ENCODE measurements at places on chromosomes 12 and 14.
A peak's percentile ranks its signal among the peaks of the same experiment; 100 is the strongest.

DNA sequence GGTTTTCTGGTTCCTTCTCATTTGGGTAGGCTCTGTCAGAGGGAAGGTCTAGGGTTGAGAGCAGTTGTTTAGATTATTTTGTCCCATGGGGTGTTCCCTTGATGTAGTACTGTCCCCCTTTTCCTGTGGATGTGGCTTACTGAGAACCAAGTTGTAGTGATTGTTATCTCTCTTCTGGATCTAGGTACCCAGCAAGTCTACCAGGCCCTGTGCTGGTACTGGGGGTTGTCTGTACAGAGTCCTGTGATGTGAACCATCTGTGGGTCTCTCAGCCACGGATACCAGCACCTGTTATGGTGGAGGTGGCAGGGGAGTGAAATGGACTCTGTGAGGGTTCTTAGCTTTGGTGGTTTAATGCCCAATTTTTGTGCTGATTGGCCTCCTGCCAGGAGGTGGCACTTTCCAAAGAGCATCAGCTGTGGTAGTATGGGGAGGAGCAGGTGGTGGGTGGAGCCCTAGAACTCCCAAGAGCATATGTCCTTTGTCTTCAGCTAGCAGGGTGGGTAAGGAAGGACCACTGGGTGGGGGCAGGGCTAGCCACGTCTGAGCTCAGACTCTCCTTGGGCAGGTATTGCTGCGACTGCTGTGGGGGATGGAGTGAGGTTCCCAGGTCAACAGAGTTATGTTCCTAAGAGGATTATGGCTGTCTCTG, 179.3 kb upstream of the BTG1 start:
- no peak for DNase-seq

DNA sequence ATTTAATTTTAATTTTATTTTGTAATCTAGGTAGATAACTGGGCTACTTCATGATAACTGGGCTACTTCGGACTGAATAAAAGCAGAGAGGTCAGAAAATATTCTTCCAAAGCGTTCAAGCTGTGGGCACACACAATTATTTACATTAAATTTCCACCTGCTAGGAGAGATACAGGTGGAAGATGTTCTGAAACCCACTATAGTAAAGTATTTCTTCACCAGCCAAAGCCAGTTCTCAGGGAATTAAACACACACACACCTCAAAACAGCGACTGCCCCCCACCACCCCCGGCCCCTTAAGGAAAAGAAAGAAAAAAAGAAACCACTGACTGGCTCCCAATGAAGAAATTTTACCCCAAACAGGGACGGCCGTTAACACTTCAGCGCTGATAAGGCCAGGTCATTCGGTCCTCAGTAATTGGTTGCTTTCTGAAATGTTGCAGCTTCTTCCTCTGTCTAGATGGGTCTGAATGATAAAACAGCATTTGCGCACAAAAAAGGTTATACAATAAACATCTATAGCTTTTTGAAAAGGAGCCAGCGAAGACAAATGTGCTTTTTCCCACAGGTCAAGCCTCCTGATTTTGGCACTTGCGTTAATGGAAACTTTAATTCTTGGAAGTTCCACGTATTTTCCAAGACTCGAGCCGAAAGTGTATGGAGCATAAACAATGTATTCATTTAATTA, 771 bp upstream of the KCNJ8 start:
- DNase-seq = no peak

- DNase-seq = no peak
Measured at GRCh38 chr12:125443341-125443740, 378.1 kb downstream of the AACS start.

DNA sequence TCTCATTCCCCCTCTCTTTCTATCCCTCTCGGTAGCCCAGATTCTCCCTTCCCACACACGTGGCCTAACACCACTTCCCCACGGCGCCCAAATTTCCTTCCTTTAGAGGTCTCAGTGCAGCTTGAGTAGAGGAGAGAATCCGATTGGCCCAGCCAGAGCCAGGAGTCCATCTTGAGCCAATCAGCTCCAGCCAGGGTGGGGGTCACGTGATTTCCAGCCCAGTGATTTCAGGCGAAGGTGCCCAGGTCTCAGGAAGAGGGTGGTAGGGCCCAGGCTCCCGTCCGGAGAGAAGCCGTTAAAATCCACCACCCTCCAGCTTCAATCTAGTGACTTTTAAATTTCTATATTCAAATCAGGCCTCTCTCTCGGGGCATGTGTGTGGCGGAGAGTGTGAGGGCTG, 45.2 kb upstream of the MYL2 start:
- DNase-seq = no peak

DNA sequence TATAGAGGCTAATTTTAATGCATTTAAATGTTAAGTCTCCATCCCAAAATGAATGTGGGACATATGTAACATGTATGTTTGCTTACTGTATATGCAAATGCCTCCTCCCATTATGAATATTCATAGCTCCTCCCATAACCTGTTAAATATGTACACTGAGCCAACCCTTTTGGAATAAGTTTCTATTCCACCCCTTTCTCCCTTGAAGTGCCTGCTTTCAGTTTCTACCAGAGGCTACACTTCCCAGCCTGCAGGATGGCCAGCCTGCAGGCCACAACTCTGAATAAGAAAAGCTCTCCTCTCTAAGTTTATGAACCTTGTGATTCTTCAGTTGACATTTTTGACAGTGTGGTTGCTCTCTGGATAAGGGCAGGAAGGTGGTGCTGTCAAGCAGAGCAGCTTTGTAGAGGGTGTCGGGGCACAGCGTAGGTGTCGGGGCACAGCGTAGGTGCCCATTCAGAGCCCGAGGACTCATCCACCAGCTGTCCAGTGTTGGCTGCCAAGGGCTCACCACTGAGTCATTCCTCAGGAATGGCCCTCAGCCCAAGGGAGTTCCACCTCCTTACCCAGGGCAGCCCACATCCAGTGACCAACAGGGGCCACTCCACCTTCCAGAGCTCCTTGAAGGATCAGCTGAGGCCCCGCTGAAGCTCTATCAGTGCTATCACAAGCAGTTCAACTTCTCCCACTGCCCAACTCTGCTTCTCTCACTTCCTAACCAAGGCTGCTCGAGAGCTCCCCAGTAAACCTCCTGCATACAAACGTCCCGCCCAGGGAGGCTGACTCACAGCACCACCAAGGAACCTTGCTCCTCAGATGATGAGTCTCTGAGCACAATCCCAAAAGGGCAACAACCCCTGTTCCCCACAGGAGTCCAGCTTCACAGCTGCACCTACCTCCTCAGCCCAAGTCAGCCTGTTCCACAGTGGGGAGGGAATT, 31.4 kb downstream of the VWF start:
- DNase-seq = peak; percentile 92

DNA sequence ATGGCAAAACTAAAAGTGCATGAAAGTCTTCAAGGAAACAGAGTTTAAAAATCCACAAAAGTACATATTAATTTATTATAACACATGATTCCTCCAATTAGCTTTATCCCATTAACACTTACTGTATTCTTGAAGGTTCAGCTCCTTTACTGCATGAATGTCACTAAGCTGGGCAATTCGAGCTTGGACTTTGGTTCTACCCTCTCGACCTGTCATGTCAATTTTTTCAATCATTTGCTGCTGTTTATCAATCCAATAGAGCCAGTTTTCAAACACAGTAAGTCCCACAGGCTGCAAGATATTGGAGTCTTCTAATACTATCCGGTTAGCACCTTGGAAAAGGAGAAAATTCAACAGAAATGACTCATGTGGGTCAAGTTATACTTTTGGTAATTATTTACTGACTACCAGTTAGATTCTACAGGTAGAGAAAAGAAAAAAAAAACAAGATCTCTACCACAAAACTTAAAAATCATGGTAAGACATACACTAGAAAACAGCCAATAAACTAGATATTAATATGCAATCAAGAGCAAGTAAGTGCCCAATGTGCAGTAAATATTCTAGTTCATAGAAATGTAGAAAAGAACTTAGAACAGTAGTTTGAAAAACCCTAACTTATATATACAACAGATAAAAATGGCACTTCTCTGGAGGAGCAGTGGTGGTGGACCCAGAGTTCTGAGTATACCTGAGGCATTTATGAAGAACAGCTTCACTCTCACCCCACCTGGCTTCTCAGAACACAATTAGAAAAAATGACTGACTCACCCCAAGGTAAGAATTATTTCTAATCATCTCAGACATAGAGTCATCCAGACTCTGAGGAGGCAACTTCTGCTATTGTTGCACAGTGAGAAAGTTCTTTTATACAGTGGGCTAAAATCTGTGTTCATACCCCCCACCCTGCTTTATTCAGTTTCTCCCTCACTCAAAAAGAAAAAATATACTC, 67.7 kb downstream of the BCL2L14 start:
- peak; percentile 44 for DNase-seq

DNA sequence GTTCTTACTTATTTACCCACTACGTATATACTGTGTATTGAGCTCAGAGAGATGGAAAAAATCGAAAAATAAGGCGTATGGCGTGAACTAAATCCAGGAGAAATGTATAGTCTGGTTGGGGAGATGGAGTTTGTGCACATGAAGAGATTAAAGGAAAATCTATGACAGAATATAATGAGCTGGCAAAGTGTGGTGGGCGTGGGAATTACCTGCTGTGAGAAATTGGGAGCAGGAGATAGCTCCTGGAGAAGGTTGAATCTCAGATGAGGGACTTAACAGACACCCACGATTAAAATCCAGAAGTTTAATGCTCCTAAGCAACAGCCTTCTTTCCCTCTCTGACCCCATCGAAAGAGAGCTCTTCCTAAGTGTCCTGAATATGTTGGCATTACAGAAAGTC, 224.2 kb upstream of the FKBP4 start:
- DNase-seq = no peak

DNA sequence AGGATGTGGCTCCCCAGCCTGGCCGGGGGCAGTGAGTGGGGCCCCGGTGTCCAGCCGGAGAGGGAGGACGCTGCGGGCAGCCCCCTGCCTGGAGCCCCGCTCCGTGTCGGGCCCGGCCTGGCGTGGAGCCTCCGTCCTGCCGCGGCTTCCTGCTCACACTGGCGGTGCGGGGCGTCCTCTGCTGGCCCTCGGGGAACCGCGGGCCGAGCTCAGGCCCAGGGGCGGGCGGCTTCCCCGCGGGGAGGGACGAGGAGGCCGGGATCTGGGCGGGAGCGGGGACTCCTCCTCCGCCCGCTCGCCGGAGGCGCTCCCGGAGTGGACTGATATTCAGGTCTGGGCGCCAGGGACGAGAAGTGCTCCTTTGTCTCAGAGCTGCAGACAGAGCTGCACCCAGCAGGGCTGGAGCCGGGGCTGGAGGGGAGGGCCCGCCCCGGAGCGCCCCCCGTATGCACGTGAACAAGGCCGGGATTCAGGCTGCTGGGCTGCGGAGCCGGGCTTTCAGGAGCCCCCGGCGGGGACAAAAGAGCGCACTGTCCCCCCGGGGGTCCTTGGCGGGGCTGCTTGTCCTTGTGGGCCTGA, 2.2 kb downstream of the MMP17 start:
- DNase-seq = peak; percentile 73

- DNase-seq = no peak
Measured at GRCh38 chr12:95462081-95462480, 11.9 kb upstream of the METAP2 start.

DNA sequence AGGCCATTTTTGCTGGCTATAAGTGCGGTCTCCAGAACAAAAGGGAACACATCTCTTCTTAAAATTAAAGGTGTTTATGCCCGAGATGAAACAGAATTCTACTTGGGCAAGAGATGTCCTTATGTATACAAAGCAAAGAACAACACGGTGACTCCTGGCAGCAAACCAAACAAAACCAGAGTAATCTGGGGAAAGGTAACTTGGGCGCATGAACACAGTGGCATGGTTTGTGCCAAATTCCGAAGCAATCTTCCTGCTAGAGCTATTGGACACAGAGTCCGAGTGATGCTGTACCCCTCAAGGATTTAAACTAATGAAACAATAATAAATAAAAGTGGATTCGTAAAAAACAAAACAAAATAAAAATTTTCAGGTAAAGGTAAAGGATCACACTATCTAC, 33.4 kb downstream of the PKP2 start:
- no peak for DNase-seq

- peak; percentile 47 for DNase-seq
Measured at GRCh38 chr12:82082501-82082900, 275.7 kb downstream of the CCDC59 start.

DNA sequence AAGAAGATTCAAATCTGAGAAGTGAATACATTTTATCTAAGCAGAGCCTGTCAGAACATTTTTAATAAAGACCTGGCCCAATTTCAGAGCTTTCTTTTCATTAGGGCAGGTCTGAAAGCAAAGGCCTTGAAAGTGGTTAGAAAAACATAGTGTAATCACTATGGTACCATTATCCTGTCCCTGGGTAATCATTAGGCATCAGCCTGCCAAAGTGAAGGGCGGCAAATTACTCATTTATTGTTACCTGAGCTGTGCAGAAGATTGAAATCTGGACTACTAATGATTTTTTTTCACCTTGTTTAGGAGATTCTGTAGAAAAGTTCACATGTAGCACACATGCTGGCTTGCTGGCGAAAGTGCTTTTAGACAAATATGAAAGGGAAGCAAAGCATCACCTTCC, 92.6 kb upstream of the PRKD1 start:
- no peak for DNase-seq

DNA sequence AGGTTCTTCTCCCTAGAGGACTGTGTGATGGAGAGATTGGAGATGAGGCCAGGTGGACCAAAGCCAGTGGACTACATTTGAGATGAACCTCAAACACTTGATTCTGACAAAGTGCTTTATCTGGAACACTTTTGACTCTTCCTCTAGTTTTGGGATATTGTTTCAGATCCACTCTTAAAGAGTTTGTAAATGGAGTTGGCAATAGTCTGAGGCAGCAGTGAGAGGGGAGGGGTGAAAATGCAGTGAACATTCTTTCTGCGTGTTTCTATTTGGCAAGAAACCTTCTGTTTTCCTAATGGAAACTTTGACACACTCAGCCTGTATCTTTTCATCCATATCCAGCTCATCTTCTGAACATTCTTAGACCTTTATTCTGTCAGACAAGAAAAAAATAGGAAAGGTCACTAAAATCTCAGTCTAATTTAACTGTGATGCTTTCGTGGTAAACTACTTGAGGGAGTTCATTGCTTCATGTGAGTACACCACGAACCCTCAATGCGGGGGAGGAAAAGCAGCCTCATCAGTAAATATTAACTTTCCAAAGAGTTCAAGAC, 57.4 kb upstream of the KCNJ8 start:
- DNase-seq = no peak

DNA sequence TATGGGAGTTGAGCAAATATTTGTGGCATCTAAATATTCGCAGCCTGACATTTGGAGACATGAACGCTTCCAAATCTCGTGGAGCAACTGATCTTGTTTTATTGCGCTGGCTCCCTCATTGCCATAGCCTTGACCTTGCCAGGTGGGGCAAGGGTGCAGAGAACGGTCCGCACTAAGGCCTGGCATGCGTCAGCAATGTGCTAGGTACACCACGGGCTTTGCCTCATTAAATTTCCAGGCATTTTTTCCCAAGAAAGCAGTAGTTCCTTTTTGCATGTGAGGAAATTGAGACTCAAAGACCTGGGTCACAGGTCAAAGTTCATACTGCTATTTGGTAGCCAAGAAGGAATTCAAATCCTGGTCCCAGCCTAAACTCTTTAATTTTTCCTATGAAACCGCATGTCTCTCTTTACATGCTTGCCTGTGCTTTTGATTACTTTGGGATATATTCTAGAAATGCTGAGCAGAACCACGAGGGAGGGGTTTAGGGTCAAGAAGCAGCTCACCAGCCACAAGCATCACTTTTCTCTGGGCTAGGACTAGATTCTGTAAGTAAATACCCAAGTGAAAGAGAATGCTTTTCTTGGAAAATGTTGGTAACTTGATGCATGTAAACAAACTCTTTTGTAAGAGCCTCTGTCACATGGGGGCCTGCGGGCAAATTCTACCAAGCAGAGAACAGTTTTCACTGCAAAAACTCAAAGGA, 891.6 kb downstream of the VRK1 start:
- no peak for DNase-seq

All from epithelial cell of esophagus (primary cell).